ENCODE measurements at places on chromosomes 2 and 18. TPM values are rescaled to one million over a fixed set of nuclear protein-coding genes. Genes with fewer than 3 reads are reported as not detected.

The GCG gene
- total RNA-seq, result not detected

The GNAL gene
- total RNA-seq, result 0.24 TPM

The FNDC4 gene
- total RNA-seq, result 0.10 TPM

The CFC1B gene
- not detected for total RNA-seq

The CD8A gene
- total RNA-seq, result 2.2 TPM

The DPYSL5 gene
- not detected for total RNA-seq

The NAT8 gene
- not detected for total RNA-seq

The CCDC141 gene
- total RNA-seq, result 0.78 TPM

The FZD7 gene
- 1.5 TPM for total RNA-seq

The KDSR gene
- total RNA-seq, result 83.5 TPM

The KIAA2012 gene
- total RNA-seq, result not detected

The CABYR gene
- 0.49 TPM for total RNA-seq

The DPP4 gene
- total RNA-seq, result 99.9 TPM

The ABCG8 gene
- not detected for total RNA-seq

Data from activated T-helper 1 cell treated with anti-CD3 and anti-CD28 coated beads, Interleukin-12 subunit alpha, Interleukin-12 subunit beta, Interleukin-2, Interleukin-4 antibody, amounts not matched to agents 30 ng/mL and 10 ng/mL and 1 ng/mL, durations not matched to agents 14 hours and 24 hours and 36 hours (primary cell).